ENCODE measurements at places on chromosomes 6 and 20. TPM values are rescaled to one million over a fixed set of nuclear protein-coding genes. Genes with fewer than 3 reads are reported as not detected.
A peak's percentile ranks its signal among the peaks of the same experiment; 100 is the strongest.

The LY6G6D gene
- polyA plus RNA-seq, result not detected

The SAMD3 gene
- 1.1 TPM for polyA plus RNA-seq

The CTCFL gene
- polyA plus RNA-seq, result not detected

The HTR1B gene
- 0.26 TPM for polyA plus RNA-seq

The TGM3 gene
- not detected for polyA plus RNA-seq

The SSTR4 gene
- not detected for polyA plus RNA-seq

The SGK2 gene
- polyA plus RNA-seq, result 95.1 TPM

The C20orf141 gene
- polyA plus RNA-seq, result not detected

The HLA-DQB2 gene
- 1.7 TPM for polyA plus RNA-seq

- no peak for DNase-seq
Observed at GRCh38 chr20:18506744-18507143, 996 bp upstream of the SEC23B start.

- no peak for DNase-seq
Observed at GRCh38 chr20:24131281-24131680, 142.7 kb upstream of the GGTLC1 start.

DNA sequence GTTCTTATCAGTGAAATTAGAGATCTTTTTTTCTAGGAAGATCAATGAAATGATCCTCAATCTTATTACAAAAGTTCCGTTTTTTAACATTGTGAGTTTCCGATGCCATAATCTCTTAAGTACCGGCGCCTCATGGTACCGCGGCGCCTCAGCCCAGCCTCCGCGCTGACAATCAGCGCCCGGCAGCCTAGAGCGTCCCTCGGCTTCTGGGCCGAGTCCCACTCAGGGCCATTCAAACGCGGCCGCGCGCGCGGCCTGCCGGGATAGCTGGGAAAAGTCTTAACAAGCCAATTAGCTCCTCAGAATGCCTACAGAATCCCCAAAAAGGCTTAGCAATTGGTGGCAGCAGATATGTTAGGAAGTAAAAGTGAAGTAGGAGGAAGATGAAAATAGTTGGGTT lies 204.8 kb downstream of the ADGB start:
- no peak for DNase-seq

GRCh38 chr20:13525225-13525940 lies 113.3 kb downstream of the TASP1 start:
- no peak for DNase-seq

DNA sequence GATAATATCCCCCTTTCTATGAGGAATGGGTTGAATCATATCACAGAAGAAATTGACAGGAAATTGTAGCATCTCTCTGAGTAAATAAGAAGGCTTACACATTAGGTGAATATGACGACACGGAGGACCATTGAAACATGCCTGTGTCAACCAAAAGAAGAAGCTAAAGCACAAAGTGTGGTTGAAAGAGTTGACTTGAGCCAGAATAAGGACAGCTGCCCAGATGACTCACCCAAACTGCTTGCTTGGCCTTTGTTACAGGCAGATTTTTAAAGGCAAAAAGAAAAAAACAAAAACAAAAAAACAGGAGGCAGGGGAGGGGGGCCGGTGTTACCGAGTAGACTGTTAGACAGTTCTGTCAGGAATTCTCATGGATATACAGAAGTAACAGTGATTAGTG lies 129.8 kb upstream of the EDN1 start:
- DNase-seq, result no peak

GRCh38 chr6:137341681-137342195 lies 122.6 kb upstream of the IFNGR1 start:
- DNase-seq, result no peak

DNA sequence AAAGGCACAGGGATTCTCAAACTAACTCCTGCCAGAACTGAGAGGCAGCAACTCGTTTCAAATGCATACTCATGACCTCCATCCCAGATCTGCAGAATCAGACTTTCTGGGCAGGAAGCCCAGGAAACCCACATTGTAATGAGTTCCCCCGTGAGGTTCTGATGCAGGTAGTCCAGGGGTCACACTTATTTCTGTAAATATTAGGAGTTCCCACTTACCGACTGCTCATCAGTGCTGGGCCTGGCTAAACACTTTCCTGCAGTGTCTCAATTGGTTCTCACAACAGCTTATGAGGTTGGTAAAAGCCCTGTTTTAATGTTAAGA lies 11.6 kb downstream of the DUSP15 start:
- DNase-seq, result no peak

DNA sequence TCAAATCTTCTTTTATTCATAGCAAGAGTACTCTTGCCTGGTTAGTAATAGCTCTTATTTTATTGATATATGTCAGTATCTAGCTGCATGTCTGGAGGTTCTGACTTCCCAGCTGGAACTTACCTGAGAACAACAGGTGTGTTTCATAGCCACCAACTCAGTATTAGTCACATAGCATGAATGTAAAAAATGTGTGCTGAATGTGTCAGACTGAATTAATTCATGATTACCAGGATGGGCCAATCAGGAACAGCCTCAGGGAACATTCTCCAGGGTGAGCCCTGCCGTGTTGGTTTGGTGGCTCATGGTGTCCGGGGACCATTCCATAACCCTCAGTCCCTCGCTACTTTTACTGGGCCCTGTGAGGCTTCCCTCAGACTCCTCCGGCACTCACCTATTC lies 99.7 kb downstream of the TULP4 start:
- DNase-seq, result no peak

DNA sequence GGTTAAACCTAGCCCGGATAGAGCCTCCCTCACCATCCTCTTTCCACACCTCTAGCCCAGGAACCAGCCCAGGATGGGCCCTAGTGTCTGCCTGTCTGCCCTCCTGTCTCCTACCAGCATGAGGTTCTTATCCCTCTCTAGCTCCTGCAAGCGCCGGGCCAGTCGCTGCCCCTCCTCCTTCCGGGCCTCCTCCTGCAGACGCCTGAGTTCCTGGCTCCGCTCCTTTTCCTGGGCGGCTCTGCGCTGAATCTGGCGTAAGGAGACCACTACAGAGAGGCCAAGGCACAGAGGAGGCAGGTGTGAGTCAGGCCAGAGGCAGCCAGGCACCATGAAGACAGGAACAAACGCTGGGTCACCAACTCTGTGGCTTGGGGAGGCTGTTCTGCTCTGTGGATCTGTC lies 4.3 kb upstream of the PSORS1C2 start:
- no peak for DNase-seq

- DNase-seq, result peak; percentile 86
Observed at GRCh38 chr6:30880698-30881252, 3.5 kb upstream of the DDR1 start.

- no peak for DNase-seq
Observed at GRCh38 chr20:62734326-62734725, 25.7 kb downstream of the NTSR1 start.

GRCh38 chr6:54266400-54266923 lies 41.8 kb upstream of the TINAG start:
- no peak for DNase-seq

- no peak for DNase-seq
Observed at GRCh38 chr6:53330137-53330536, 18.6 kb downstream of the ELOVL5 start.

- DNase-seq, result no peak
Observed at GRCh38 chr6:134464690-134465411, 146.9 kb upstream of the SGK1 start.

GRCh38 chr6:89323511-89323971 lies 8.4 kb upstream of the GABRR2 start:
- DNase-seq, result no peak
